ENCODE measurements at places on chromosomes 7 and 10.

GRCh38 chr10:86664341-86665217 is 3.7 kb upstream of the LDB3 start:
- no peak for DNase-seq

- DNase-seq: no peak
Measured at GRCh38 chr10:111998728-111999127, 184.8 kb downstream of the GPAM start.

- DNase-seq: no peak
Measured at GRCh38 chr10:11131112-11131639, 113.5 kb downstream of the CELF2 start.

DNA sequence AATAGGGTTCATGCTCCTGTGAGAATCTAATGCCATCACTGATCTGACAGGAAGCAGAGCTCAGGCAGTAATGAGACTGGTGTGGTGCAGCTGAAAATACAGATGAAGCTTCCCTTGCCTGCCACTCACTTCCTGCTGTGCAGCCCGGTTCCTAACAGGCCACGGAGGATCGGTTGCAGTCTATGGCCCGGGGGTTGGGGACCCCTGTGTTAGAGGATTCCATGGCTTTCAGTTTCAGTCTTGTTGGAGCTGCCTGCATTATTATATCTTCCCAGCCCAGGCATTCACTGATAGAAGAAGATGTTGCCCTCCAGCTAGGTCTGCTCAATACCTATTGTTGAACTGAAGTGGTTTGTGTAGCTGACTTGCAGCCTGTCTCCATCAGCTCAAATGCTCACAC is 1298.8 kb downstream of the TYW1 start:
- no peak for DNase-seq

- DNase-seq: no peak
Measured at GRCh38 chr10:31170636-31171035, 139.0 kb upstream of the ZNF438 start.

- DNase-seq: no peak
Measured at GRCh38 chr10:82981137-82981723, 1106.2 kb downstream of the NRG3 start.

DNA sequence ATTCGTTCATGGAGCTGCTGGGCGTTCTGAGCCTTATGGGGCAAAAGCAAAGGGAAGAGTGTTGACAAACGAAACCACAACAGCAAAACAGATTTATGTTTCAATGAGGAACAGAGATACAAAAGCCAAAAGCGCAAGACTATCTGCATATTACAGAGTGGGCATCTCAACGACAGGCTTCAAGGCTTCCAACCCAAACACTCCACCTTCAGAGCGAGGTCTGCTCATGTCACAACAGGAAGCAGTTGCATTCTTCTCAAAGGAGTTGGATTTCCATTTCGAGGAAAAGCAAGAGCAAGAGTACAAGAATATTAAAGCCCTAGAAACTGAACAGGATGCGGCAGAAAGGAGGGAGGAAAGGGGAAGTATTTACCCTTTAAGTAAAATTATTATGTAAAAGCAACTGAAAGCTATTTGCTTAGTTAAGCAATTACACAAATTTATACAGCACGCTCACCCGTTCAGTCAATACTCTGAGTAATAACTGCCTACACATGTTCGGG is 189.3 kb downstream of the ELMO1 start:
- no peak for DNase-seq

DNA sequence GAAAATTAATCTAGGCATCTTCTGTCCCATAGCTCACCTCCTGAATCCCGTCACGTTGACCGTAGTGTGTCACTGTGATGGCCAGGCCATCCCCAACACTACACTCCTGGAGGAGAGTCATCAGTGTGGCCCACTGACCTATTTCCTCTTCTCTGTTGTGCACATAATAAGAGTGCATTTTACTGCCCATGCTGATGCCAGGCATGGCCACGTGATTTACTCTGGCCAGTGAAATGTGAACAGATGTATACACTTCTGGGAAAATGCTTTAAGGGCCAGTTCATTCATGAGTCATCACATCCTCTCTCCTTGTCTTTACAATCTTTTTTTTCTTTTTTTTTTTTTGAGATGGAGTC is 101.9 kb upstream of the PIP4K2A start:
- DNase-seq: no peak

- DNase-seq: peak; percentile 47
Measured at GRCh38 chr10:29409241-29410054, 120.6 kb downstream of the LYZL1 start.

DNA sequence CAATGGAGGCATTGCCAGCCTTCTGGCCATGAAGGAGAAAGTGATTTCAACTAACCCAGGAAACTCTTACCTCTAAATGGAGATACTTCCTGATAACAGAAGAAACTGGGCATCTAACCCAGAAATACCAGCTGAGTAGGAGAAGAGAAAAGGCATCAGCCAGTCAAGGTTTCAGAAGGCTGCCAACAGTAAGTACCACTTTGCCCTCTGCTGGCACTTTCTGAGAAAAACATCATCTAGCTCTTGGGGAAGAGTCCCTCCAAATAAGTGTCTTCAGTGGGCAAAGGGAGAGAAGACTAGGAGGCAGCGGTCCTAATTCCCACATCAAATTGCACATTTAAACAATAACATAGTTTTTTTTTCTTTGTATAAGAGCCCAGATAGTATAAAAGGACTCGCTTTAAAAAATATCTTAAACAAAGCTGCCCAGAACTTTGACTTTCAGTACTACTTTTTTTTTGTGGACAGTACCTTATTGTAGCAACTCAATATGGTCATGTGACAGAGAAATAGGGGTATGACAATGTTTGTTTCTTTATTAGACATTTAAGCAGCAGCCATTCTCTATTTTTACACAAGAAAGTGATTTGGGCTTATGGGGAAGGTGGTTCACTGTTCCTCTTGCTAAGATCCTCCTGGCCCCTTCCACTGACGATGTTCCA is 157.3 kb downstream of the CTTNBP2 start:
- peak; percentile 6 for DNase-seq

GRCh38 chr7:116512520-116513188 is 12.2 kb upstream of the CAV1 start:
- no peak for DNase-seq

- no peak for DNase-seq
Measured at GRCh38 chr7:134907639-134908038, 78.7 kb upstream of the AGBL3 start.

GRCh38 chr7:71300086-71300485 is 168.1 kb downstream of the GALNT17 start:
- DNase-seq: no peak

GRCh38 chr10:47060356-47060755 is 149.1 kb downstream of the PTPN20 start:
- DNase-seq: no peak

- DNase-seq: peak; percentile 46
Measured at GRCh38 chr7:23593706-23594105, 3.5 kb upstream of the CCDC126 start.

DNA sequence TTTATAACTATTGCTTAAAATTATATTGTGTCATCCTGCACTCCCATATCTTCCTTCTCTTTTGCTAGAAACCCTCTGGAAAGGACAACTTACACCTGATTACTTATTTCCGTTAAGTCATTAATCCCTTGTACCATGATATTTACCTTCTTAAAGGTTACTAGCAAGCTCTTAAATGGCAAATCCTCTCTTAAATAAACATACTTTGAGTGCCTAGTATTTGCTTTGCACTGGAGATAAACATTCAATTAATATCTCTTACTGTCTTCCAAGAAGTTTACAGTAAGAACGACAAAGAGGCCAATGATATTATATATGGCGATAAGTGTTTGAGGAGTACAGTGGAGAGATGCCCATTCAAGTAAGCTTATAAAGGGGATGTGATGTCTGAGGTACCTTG is 278.3 kb downstream of the HGF start:
- DNase-seq: no peak

GRCh38 chr10:73456187-73456890 is 23.0 kb upstream of the MSS51 start:
- DNase-seq: no peak

- DNase-seq: no peak
Measured at GRCh38 chr7:22725585-22725984, 1.4 kb upstream of the IL6 start.

- no peak for DNase-seq
Measured at GRCh38 chr10:1070919-1071318, 14.7 kb downstream of the WDR37 start.

GRCh38 chr10:85919491-85920021 is 447.0 kb downstream of the GRID1 start:
- no peak for DNase-seq

DNA sequence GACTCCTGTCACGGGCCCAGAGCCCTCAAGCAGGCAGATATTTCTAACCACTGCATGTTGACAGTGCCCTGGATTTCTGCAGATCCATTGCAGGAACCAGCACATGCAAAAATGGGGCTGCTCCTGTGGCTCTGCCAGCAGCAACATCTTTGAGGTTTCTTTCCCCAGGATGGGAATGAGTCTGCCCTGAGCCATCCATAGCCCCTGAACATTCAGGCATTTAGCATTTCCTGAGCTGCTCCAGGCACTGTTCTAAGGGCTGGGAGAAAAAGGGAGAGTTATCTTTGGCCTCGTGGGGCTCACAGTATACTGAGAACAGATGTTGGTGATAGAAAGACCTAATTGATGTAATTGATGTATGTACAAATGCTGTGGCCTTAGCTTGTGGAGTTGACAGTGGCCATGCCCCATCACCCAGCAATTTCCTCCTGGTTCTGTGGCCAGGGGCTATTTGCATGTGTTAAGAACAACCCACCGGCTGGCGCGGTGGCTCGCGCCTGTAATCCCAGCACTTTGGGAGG is 66.0 kb upstream of the LRRC4 start:
- DNase-seq: no peak

- no peak for DNase-seq
Measured at GRCh38 chr7:105577251-105577650, 4.0 kb downstream of the EFCAB10 start.

DNA sequence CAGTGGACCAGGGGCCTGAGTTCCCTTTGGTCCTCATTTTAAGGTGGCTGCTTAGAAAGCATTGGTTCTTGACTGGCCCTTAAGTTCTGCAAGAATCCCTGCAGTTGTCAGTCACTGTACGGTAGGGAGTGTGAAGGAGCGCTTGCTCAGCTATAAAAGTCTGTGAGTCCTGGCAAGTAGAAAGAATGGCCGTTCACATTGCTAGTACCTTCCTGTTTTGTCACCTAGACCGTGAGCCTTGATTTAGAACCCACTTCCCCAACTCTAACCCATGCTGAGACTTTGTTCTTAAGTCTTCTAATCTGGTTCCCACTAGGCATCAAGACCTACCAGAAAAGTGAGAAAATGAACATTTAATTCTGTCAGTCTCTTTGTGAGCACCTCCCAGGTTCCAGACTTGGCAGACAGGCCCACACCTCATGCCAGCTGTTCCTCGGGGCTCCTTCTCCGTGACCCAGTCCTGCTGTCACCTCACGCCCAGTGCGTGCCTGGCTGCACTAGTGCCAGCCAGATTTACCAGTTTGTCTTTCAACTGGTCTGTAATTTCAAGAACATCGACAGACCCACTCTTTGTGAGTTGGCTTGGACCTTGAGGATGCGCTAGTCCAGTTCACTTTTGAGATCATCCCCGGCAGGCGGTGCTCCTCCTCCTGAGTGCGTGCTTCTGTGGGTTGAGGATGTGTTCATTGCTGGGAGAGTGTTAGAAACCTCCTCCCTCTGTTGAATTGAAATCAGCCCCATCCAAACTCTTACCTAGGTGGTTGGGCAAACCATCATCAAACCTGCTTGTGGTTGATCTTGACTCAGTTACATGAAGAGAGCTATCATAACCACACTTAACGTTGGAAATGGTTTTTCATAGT is 78.5 kb downstream of the SHH start:
- peak; percentile 54 for DNase-seq

- DNase-seq: no peak
Measured at GRCh38 chr7:98354511-98355249, 46.2 kb downstream of the BAIAP2L1 start.

- DNase-seq: no peak
Measured at GRCh38 chr10:120553911-120554310, 96.9 kb downstream of the PLPP4 start.

- no peak for DNase-seq
Measured at GRCh38 chr7:157006829-157007469, 3.5 kb downstream of the MNX1 start.

DNA sequence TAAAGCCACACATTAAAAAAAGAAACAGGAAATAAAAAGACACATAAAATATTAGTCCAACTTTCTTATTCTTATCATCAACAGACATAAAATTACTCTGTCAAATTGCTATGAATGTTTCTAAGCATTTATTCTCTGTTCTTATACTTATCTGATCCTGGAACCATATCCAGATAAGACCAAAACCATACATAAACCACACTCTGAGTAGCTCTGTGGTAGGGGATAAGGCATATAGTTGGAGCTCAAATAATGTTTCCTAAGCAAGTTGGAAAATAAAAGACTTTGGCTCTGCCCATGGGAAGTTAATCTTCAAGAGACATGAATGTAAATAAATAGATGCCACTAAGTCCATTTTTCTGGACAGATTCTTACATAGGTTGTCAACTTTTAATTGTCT is 103.1 kb upstream of the PLXDC2 start:
- no peak for DNase-seq

GRCh38 chr7:51025668-51026067 is 243.0 kb upstream of the GRB10 start:
- no peak for DNase-seq

DNA sequence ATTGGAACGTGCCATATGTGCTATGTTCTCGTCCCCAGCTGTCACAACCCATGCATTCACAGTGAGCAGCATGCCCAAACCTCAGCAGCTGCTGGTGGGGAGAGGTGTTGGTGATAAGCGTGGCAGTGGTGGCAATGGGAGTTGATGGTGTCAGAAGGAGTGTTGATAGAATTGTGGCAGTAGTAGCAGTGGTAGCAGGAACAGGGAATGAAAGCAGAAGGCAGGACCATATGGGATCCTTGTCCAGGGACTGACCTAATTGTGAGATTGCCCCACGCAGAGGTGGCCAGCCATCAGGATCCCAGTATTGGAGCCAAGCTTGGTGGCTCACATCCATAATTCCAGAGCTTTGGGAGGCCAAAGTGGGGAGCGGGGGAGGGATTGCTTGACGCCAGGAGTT is 276.3 kb downstream of the GALNT17 start:
- DNase-seq: no peak

DNA sequence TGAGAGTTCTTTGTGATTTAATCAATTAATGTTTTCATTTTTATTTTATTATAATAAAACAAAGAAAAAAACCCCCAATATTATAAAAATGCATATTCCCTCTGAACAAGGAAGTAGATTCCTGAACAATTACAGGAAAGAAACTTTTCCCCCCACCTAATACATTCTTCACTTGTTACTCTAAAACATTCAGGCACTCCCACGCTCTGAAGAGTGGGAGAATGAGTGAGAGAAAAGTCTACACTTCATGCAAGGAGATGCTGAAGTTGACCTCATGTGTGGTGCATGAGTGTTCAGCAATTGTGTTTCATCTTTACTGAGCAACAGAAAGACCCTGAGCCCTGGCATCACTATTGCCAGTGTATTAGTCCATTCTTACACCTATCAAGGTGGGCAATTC is 244.2 kb upstream of the IGFBP3 start:
- no peak for DNase-seq

GRCh38 chr10:95833042-95833610 is 74.6 kb upstream of the CC2D2B start:
- DNase-seq: no peak

Measured in activated CD4-positive, alpha-beta T cell treated with anti-CD3 and anti-CD28 coated beads for 48 hours (primary cell).